ENCODE measurements at places on chromosomes 1 and 21.

DNA sequence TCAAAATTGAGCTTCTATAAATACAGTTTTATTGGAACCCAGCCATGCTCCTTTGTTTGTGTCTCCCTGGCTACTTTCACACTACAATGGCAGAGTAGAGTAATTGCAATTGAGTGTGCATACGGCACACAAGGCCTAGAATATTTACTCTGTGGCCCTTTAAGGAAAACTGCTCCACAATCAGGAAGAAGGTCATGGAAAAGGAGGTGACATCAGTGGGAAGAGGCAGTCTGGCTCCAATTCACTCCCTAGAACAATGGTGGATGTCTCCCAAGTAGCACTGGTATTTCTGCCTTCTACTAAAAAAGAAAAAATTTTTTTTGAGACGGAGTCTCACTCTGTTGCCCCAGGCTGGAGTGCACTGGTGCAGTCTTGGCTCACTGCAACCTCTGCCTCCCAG, 51.3 kb downstream of the KRTAP19-8 start:
- DNase-seq: no peak

DNA sequence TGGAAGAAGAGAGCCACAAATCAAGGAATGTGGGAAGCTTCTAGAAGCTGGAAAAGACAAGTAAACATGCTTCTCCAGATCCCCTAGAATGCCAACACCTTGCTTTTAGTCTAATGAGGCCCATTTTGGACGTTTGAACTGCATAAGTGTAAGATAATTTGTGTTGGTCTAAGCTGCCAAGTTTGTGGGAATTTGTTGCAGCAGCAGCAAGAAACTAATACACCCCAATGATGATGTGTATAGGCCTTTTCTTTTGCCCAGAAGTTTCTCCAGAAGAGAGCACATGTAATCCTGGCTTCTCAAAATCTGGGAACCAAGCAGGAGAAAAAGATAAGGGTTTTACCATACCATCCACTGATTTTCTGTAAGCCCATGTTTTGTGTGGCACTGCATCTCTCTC, 96.1 kb upstream of the DPT start:
- no peak for DNase-seq

GRCh38 chr1:172112576-172112975, 271.3 kb downstream of the DNM3 start:
- no peak for DNase-seq

DNA sequence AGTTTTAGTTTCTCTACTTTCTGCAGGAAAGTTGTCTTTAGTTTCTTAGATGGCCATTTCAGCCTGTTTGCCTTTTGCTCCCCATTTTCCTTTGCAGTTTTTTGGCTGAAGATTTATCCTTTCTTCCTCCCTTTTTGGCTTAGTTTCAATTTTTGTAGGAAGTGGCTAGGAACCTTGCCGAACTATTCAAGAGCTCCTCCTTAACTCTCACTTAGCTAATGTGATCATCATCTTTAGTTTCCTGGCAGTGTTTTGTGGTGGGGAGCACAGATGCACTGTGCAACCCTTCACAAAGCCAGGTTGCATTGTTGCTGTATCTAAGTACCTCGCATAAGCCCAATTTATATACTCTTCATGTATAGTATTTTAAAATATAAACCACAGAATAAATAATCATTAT, 28.8 kb upstream of the CCDC181 start:
- no peak for DNase-seq

DNA sequence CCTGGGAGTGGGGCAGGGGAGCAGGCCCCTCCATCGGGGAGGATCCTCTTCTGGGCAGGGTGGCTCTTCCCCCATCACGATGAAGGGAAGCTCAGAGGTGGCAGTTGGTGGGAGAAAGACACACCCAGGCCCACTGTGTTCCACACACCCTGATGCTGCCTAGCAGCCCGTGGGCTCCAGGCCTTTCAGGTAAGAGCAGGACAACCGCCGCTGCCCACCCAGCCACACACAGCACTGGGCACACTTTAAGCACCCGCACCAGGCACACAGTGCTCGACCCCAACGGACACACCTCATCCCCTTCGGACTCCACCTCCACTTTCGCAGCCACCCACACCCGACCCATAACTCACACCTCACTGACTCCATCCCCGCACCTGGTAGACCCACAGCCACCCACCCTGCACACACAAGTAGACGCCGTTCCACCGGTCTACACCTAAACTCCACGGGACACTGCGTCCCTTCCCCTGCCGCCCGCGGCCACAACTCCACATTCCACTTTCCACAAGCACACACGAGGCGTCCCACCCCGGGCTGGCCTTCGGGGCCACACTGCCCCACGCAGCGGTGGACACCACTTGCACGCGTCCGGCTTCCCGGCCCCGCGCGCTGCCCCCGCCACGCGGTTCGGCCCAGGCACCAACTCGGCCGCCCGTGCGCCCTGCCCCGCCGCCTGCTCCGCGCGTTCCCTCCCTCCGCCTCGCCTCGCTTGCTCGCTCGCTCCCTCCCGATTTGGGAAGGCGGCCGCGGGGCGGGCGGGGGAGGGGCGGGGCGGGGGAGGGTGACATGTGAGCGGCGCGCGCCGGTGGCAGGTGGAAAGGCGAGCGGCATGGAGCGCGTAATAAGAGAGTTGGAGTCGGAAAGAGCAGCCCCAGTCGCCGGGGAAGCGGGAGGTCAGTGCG, at the start of gene KCNQ4:
Gene KCNQ4, plus strand, starts transcription at position 787 of the 905 bp plus-strand sequence. CDS start 307 bp downstream, outside the sequence.
- DNase-seq: peak; percentile 50

GRCh38 chr1:166859597-166859996, 16.5 kb downstream of the TADA1 start:
- DNase-seq: no peak

GRCh38 chr1:25425098-25426085, 4.8 kb upstream of the RHCE start:
- no peak for DNase-seq

DNA sequence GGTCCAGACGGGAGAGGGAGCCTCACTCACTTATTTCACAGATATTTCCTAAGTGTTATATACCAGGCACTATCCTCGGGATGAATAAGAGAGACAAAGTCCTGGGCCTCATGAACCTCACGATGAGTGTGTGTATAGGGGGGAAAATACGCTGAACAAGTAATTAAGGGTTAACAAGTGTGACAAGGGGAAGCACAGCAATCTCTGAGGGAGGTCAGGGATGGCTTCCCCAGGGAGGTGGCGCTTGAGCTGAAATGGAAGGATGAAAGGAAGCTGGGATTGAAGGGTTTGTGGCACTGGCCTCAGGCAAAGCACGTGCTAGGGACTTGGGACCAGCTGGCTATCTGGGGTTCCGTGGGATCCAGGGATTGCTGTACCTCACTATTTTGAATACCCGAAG, 46.4 kb upstream of the SYNC start:
- no peak for DNase-seq

DNA sequence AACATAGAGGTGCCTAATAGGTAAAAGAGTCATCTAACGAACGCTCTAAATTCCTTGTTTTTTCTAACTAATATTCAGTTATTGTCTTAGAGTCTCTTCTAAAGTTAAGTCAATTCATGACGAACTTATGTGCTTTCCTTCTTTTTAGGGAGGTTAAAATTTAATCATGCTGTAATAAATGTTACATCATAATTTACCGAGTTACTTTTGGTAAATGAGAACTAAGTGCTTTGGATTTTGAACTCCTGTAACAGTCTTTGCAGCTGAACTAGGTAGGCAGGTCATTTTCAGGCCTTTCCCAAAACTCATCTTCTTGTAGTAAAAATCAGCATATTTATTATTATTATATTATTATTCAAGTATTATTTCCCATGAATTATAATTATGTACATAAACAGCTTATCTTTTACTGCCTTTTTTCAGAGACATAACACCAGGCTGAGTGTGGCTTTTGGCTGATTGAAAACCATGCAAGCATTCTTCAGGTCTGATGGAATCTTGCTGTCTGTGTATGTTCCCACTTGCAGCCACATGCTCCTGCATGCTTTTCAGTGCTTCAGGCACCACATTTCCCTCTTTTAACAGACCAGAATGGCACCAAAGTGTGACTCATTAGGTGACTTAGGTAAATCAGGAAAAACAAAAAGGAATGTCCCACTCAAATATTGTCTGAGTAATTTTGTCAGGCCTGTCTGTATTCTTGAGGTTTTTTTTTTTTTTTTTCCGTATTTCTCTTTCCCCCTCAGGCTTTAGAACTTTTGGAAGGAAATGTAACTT, 81.0 kb upstream of the CD55 start:
- DNase-seq: no peak

GRCh38 chr21:33125680-33126375, 55.9 kb downstream of the OLIG1 start:
- no peak for DNase-seq

DNA sequence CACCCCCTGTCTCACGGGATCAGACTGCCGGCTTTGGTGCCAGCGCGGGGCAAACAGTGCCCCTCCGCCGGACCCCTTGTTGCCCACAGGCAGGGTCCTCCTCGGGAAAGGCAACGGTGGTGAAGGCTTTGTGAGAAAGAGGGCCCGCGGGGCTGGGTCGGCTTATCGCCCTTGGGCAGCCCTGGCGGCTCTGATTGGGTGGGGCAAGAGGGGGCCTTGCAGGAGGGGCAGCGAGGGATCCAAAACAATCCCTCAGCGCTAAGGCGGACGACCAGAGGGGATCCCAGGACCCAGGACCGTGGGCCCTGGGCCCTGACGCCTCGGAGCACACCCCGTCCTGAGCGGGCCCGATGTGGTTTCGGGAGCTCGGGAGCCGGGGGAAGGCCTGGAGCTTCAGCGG, 3.9 kb upstream of the ZNF678 start:
- no peak for DNase-seq

DNA sequence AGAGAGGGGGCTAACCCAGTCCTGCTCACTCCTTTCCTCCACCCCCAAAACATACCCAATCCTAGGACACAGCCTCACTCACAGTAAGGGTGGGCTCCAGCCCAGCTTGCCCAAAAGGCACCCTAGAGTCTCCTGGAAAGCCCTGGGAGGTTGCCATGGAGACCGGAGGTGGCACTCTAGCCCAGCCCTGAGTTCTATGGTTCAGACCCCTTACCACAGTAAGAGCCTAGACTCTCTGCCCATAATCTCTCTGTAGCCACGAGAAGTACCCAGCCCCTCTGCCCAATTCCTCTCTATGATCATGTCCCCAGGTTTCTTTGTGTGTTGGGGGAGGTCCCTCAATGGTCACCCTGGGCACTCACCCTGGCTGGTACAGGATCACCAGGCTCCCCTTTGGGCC, 14.4 kb downstream of the COL16A1 start:
- no peak for DNase-seq

- DNase-seq: no peak
These were observed 2.9 kb downstream of the SOAT1 start for GRCh38 chr1:179296356-179297104.

GRCh38 chr1:3921765-3922164, 21.7 kb upstream of the C1orf174 start:
- no peak for DNase-seq

DNA sequence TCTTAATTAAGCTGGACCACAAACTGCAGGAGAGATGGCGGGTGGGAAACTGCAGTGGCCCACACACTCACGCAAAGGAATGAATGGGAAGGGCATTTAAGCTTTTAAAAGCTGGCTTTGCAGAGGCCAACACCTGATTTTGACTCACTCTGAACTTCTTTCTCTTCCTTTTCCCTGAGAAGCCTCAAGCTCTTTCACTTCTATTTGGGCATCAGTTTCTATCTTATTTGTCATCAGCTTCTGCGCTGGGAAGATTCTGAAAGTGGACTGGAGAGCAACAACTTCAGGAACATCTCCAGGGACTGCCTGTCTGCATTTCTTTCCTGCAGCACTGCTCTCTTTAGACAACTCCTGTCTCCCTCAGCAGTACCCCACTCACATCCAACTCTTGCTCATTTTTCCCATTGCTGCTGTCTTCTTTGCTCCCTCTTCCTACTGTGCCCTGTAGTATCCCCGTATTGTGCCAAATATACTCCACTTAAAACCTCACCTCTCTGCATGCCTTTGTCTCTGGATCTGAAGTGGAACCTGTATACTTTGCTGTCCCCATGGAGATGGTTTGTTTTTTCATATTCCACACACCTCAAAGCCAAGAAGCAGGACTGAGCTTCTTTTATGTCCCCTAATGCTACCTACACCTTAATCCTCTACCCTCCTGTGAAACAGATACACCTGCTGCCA, 143.3 kb upstream of the JUN start:
- DNase-seq: no peak

DNA sequence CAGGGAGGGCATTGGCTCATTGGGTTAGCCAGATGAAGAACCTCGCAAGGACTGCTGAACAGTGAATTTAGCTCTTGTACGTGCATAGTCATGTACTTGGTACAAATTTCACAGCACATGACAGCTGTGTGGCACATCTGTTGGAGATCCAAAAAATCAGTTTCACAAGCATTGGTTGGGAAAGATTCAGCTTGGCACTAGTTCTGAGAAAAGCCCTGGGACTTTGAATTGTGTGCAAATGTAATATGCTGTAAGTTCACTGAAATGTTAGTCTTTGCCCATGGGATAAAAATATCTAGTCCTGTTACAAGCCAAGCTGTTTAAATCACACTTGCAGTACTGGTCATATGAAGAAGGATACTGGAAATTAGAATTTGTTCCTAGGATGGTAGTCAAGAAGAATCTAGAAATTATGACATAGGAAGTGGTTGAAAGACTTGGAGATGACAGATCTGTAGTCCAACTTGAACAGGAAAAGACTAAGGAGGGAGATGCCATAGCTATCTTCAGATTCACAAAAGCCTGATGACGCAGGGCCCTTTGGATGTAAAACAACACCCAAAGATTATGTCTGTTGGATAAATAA, 19.2 kb downstream of the LAMC2 start:
- no peak for DNase-seq

DNA sequence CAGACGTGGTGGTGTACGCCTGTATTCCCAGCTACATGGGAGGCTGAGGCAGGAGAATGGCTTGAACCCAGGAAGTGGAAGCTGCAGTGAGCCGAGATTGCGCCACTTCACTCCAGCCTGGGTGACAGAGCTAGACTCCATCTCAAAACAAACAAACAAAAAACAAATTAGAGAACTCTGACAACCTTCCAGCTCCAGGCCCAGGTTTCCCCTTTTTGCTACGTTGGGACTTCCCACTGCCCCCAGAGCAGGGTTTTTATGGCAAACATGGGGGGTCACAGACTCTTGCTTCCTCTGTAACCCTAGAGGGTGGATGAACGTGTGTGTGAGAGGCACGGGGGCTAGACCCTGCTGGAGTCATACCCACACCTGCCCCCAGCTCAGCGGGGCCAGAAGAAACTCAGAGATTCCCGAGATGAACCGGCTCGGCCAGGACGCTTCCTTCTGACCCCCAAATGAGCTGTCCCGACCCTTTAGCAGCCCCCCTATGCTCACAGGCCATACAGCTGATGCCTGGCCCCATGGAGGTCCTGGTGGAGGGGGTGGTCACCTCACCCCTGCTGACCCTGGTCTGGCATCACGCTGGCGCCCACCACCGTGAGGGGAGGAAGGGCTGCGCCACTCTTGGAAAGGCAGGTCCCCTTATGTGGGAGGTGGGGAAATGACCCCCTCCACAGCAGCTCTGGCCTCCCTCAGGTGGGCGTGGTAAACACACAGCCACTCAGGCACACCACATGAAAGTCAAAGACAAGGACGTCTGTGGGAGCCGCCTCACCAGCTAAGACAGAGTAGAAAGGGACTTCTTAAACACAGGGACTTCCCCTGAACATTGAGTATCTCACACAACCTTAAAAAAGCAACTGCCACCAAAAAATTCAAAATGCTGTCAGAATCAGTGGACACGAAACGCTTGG, 7.1 kb downstream of the GPR157 start:
- DNase-seq: no peak

- no peak for DNase-seq
These were observed 11.6 kb downstream of the MTARC1 start for GRCh38 chr1:220798338-220798737.

- DNase-seq: no peak
These were observed 19.3 kb downstream of the TTC39A start for GRCh38 chr1:51310871-51311613.

- no peak for DNase-seq
These were observed 17.3 kb downstream of the LRRC52 start for GRCh38 chr1:165560883-165561656.

GRCh38 chr1:246040200-246040890, 466.7 kb downstream of the SMYD3 start:
- no peak for DNase-seq
